ENCODE measurements at places on chromosomes 2 and 18.

- no peak for DNase-seq
Observed at GRCh38 chr2:224875841-224876240, 159.7 kb upstream of the CCDC195 start.

- no peak for DNase-seq
Observed at GRCh38 chr18:45527891-45528290, 87.4 kb upstream of the SLC14A2 start.

- no peak for DNase-seq
Observed at GRCh38 chr2:9152975-9153642, 53.5 kb upstream of the ASAP2 start.

- DNase-seq = no peak
Observed at GRCh38 chr2:48496849-48497248, 33.1 kb upstream of the STON1 start.

GRCh38 chr2:23419171-23420090 lies 34.5 kb downstream of the KLHL29 start:
- no peak for DNase-seq

DNA sequence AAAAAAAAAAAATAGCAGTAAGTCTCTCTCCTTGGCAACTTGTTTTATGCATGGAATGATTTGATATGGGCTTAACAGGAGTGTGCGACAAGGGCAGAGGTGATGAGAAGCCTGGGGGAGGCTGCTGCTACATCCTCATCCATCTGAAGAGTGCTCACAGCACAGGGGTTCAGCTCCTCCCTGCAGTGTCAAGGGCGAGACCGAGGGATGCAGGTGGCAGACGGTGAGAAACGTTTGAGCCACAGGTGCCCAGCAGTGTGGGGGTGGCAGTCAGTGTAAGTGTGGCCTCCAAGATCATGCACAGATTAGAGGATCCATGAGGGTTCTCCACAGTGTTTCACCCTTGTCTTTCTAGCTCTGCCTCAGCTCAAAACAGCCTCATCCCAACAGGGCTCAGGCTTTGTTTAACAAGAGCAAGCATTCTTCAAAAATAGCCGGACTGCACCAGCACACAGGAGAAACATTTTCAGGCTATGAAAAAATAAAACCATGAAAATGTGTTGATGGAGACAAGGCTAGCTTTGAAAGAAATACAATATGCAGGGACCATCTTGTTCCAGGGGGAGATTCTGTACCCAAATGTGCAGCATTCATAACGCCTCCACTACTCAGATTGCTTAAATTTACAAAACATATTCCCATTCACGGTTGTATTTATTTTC lies 324.5 kb upstream of the MYT1L start:
- no peak for DNase-seq

GRCh38 chr2:241285596-241285995 lies 29.9 kb downstream of the HDLBP start:
- DNase-seq = no peak

All from NCI-H774 (cell line).